Chondrocyte (in vitro differentiated cells): ENCODE measurements at places on chromosomes 7 and 10. TPM values are rescaled to one million over a fixed set of nuclear protein-coding genes. Genes with fewer than 3 reads are reported as not detected.

- DNase-seq = no peak
- H3K4me1 ChIP-seq = peaks cover 20% of the 10 kb centered on the region
- peaks cover 2% of the 10 kb centered on the region for H3K27me3 ChIP-seq
- H3K27ac ChIP-seq = no peak overlapping the region
- H3K4me3 ChIP-seq = no peak overlapping the region
Measured at GRCh38 chr10:9015005-9015404, 960.5 kb downstream of the GATA3 start.

DNA sequence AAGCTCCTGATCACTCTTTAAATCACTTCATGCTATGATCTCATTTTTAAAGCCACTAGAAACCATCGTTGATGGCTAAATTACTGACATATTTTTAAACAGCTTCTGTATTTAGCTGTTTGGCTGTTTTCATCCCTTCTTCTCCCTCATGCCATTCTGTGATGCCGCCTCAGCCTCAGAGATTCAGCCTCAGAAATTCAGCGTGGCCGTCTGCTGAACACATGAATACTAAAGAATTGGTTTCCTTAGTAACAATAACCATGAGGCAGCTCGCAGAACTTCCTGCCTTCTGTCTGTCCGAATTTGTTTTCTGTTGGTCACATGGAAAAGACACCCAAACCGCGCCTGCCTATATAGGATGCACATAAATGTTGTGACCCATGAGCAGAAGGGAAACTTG, 31.0 kb upstream of the FZD1 start:
- H3K27ac ChIP-seq = no peak overlapping the region
- H3K36me3 ChIP-seq = no peaks in the 10 kb centered on the region
- no peaks in the 10 kb centered on the region for H3K27me3 ChIP-seq
- no peak for DNase-seq

DNA sequence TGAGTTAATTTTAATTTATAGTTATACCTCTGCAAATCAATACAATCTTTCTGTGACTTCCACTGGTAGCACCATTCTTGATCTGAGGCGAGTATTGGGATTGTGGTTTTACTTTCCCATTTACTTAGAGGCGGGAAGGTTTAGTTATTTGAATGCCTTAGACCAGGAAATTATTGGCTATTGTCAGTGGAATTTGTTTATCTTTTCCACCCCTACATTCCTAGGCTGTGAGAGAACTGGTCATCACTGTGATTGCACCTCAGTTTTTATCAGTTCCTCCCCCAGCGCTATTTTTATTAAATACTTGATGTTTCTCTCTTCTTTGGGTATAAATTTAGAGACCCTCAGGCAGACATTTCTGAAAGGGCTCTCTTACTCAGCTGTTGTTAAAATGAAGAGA, 29.9 kb downstream of the CDK14 start:
- H3K4me3 ChIP-seq = peak overlapping the region; percentile 53
- H3K27ac ChIP-seq = peak overlapping the region; percentile 65
- H3K27me3 ChIP-seq = no peaks in the 10 kb centered on the region
- H3K36me3 ChIP-seq = no peaks in the 10 kb centered on the region
- no peak for DNase-seq
- peaks cover 61% of the 10 kb centered on the region for H3K4me1 ChIP-seq

GRCh38 chr7:55140941-55141278, 122.1 kb downstream of the EGFR start:
- no peak overlapping the region for H3K27ac ChIP-seq
- no peaks in the 10 kb centered on the region for H3K27me3 ChIP-seq
- H3K36me3 ChIP-seq = peaks cover 16% of the 10 kb centered on the region
- H3K4me1 ChIP-seq = peaks cover 13% of the 10 kb centered on the region
- no peak overlapping the region for H3K4me3 ChIP-seq
- DNase-seq = no peak

GRCh38 chr7:110010359-110010758, 1080.6 kb upstream of the LRRN3 start:
- no peaks in the 10 kb centered on the region for H3K4me1 ChIP-seq
- no peaks in the 10 kb centered on the region for H3K27me3 ChIP-seq
- H3K36me3 ChIP-seq = no peaks in the 10 kb centered on the region
- no peak overlapping the region for H3K27ac ChIP-seq

DNA sequence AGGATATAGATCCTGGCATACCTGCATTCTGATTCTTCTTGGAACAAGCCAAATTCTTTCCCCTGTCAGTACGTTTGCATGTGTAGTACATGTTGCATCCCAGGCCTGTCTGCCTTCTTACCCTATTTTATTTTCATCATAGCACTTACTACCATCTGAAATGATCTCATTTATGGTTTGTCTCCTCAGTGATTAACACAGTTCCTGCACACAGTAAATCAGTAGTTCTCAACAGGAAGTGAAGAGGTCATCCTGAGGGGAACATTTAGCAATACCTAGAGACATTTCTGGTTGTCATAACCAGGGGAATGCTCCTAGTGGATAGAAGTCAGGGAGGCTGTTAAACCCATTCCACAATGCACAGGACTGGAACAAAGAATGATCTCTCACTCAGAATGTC, 38.2 kb upstream of the SLC26A4 start:
- DNase-seq = no peak
- H3K4me1 ChIP-seq = no peaks in the 10 kb centered on the region
- no peaks in the 10 kb centered on the region for H3K27me3 ChIP-seq
- peaks cover 4% of the 10 kb centered on the region for H3K36me3 ChIP-seq
- H3K4me3 ChIP-seq = no peak overlapping the region
- H3K27ac ChIP-seq = no peak overlapping the region

Gene SAMD9L
- total RNA-seq = 6.8 to 22.5 TPM (median 6.9 TPM) in 3 replicates

Gene FAM131B
- 3.0 to 4.0 TPM (median 3.1 TPM) in 3 replicates for total RNA-seq

Gene SH3PXD2A
- total RNA-seq = 40.2 to 46.0 TPM (median 45.7 TPM) in 3 replicates

Gene ZNF862
- 15.9 to 17.6 TPM (median 16.3 TPM) in 3 replicates for total RNA-seq

Gene ASB10
- not detected in 3 replicates for total RNA-seq

Gene ATOH7
- not detected in 3 replicates for total RNA-seq

Gene CLRN3
- total RNA-seq = not detected in 3 replicates

Gene POLR2J2
- total RNA-seq = 1.5 to 5.1 TPM (median 2.9 TPM) in 3 replicates

Gene SUV39H2
- total RNA-seq = 8.3 to 13.1 TPM (median 9.2 TPM) in 3 replicates
